ENCODE measurements at places on chromosomes 5 and 9.

DNA sequence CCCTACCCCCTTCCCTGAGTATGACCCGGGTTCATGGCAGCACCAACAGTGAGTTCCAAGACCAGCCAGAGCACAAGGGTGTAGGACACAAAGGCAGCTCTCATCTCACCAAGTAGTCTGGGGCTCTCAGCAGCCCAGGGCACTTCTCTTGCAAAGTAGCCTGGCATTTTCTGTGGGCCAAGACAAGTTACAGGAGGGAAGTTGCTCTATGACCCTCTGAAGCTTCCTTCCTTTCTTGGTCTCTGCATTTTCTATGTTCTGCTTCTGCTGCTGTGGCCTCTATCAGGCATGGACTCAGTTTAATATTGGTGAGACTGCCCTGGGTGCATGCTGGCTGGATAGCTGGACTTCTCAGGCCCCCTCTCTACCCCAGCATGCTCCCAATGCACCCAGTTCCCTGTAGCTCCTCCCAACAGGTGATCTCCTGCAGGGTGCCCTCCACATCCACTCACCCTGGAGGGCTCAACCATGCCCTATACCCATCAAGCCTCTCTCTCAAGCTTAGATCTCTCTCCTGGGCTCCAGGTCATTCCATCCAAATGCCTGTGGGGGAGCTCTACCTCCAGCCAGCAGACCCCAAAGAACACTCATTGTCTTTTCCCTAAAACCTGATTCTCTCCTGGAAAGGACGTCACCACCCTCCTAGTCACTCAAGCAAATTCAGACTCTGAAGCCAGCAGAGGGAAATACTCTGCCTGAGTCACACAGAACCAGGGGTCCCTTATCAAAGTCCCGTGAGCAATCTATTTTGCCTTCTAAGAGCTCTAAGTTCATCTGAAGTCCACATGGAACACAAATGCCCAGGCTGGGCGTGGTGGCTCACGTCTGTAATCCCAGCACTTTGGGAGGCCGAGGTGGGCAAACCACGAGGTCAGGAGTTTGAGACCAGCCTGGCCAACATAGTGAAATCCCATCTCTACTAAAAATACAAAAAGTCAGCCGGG, 13.8 kb downstream of the TBC1D2 start:
- no peak for DNase-seq

- DNase-seq = no peak
Observed at GRCh38 chr5:121660142-121660541, 191.5 kb upstream of the FTMT start.

DNA sequence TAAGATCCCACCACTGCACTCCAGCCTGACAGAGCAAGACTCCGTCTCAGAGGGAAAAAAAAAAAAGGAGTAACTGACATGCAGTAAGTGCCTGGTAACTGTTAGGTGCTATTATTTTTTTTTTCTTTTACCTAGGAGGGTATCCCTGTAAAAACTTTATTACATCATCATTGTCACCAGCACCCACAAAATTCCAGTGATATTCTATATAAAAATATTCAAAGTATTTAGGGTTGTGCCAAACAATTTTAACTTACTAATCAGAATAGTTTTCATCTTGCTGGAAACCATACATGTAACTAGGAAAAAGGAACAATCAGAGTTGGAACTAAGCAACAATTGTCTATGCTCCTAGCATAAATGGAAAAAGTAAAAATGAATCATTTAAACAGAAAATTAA, 112.4 kb downstream of the SSBP2 start:
- no peak for DNase-seq

GRCh38 chr9:72315510-72316311, 49.3 kb downstream of the ZFAND5 start:
- DNase-seq = no peak

DNA sequence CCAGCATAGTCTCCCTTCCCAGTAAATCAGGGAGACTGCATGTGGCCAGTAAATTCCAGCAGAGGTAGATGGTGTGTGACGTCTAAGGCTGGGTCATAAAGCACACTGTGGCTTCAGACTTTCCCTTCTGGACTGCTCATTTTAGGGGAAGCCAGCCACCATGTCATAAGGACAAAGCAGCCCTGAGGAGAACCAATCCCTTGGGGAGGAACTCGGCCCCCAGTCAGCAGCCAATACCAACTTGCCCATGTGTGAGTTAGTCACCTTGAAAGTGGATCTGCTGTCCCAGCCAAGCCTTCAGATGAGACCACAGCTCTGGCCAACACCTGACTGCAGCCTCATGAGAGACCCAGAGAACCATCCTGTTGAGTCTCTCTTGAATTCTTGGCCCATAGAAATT, 14.7 kb upstream of the NINJ1 start:
- DNase-seq = no peak

DNA sequence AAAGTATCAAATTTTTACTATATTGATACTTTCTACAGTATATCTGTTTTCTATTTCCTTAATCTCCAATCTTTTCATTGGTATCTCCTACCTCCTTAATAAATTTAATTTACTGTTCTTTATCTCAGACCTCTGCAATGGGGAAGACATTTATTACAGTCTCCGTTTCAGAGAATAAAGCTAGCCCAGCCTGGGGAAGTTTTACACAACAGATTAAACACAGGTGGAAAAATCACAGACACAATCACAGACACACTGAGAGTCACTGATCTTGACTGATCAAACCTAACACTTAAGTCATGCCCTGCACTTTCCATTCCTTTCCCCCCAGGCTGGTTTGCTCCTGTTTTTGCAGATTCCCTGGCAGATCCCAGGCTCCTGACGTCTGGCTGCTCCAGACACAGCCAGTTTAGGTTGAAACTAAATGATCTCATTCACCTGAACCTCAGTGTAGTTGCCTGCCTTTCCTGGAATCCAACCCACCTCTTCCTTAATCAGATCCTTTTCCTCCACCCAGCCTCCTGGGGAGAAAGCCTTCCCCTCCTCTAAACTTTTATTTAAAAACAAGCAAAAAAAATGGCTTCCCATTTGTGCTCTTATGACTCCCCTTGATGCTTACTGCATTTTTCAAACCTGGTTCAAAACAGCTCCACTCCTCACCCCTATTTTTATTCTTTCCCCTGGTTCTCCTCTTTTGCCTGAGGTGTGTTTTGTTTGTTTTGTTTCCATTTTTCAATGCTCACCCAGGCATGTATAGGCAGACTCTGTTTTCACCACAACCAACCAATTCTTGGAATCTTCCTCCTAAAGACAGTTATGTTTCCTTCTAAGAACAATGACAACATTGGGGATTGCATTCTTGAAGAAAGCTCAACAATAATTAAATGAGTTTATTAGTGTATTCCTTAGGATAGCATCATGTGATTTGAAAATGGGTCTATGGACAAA, 29.5 kb upstream of the OSMR start:
- DNase-seq = no peak

- no peak for DNase-seq
Observed at GRCh38 chr9:135135171-135135928, 47.9 kb downstream of the OLFM1 start.

Data from stimulated activated CD8-positive, alpha-beta memory T cell treated with anti-CD3 and anti-CD28 coated beads, Interleukin-4, amount 100 ng/mL, for 24 hours (primary cell).